ENCODE measurements at places on chromosomes 4 and X.
A peak's percentile ranks its signal among the peaks of the same experiment; 100 is the strongest.

- peak; percentile 6 for DNase-seq
Observed at GRCh38 chr4:11720292-11720691, 291.6 kb upstream of the HS3ST1 start.

DNA sequence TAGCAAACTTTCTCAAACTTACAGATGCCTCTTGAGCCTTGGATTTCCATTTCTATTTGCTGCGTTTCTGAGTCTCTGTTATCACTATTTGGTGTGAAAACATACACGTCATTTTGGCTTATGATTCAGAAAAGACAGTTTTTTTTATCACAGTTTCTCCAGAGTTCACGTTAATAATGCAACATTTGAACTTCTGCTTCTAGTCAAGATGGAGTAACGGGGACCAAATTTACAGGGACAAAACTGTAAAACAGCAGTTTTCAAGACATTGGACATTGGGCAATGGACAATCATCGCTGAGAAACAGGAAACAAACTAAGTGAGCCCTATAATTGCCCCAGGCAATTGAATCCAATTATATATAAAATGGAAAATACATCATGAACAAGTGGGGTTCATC, 36.2 kb upstream of the TASL start:
- no peak for DNase-seq

- no peak for DNase-seq
Observed at GRCh38 chr4:7658341-7659204, 223.8 kb upstream of the PSAPL1 start.

GRCh38 chr4:74501579-74501978, 56.6 kb downstream of the AREG start:
- no peak for DNase-seq

GRCh38 chr4:12697970-12698369, 786.2 kb downstream of the RAB28 start:
- DNase-seq: no peak

DNA sequence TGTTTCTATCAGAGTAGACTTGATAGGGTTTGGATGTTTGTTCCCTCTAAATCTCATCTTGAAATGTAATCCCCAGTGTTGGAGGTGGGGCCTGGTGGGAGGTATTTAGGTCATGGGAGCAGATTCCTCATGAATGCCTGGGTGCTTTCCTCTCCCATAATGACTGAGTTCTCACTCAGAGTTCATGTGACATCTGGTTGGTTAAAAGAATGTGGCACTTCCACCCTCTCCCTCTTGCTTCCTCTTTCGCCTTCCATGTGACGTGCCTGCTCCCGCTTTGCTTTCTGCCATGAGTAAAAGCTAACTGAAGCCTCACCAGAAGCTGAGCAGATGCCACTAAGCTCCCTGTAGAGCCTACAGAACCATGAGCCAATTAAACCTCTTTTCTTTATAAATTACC, 47.3 kb upstream of the SRPX start:
- DNase-seq: no peak

DNA sequence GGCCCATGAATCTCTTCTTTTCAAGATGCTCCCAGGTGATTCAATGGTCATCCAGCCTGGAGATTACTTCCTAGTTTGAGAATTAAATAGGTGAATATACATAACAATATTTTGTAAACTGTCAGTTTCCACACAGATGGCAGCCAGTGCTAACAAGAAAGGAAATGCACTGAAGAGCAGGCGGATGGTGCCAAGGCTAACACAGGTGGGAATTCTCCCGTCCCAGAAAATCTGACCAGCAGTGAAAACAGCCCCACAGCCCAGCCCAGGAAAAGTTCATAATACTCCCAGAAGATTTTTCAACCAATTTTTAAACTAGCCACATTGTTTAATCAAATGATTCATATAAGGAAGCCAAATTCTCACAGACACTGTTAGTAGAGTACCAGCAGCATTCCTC, 387.2 kb upstream of the GATB start:
- DNase-seq: no peak

DNA sequence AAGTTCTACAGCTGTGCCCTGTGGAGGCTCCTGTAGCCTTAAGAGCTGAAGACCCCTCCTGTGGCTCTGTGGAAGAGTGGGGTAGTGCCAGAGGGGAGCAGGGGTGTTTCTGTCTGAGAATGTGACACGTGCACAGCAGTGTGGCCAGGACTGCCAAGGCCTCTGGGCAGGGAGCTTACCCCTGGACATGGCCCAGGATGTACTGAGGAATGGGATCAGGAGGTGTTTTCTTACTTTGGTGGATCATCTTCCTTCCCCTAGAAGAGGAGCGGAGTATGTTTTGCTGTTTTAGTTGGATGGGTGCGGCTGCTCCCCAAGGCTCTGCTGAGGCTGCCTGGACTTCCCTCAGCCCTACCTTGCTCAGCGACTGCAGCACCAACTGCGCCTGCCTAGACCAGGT, 342.6 kb downstream of the ARHGAP10 start:
- no peak for DNase-seq

DNA sequence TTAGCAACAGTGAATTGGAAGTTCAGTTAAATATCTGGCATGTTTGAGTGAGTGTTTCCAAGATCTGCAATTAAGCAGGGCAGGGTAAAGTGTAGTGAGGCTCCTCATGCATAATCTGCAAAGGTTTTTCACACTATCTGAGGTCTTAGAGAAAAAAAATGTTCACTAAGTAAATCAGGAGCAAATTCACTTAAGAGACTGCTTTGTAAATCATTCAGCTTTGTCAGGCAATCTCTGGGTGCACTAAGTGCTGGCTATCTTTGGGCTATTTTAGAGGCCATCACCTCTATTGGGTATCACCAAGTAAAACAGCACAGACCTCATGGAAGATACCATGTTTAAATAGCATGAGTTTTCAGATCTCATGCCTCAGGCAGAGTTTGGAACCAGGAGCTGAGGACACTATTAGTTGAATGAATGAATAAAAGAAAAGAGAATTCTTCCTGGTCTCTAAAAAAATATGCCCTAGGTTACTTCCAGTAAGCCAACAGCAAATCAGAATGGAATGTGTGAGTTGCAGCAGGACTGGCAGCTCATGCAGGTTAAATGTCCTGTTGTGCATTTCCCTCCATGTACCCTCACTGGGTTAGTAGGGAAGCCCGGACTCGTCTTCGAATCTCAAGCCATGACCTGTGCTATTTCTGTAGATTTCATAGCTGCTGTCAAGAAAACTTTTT, 195.3 kb downstream of the KCNIP4 start:
- DNase-seq: no peak
